ENCODE measurements at places on chromosomes 12 and 14. TPM values are rescaled to one million over a fixed set of nuclear protein-coding genes. Genes with fewer than 3 reads are reported as not detected.

TEX52 gene
- not detected for polyA plus RNA-seq

FOXN4 gene
- not detected for polyA plus RNA-seq

RPGRIP1 gene
- polyA plus RNA-seq: not detected

NANOG gene
- polyA plus RNA-seq: not detected

CPNE6 gene
- polyA plus RNA-seq: not detected

PRH2 gene
- polyA plus RNA-seq: not detected

CCDC196 gene
- not detected for polyA plus RNA-seq

RHOJ gene
- polyA plus RNA-seq: not detected

DBX2 gene
- not detected for polyA plus RNA-seq

DNA sequence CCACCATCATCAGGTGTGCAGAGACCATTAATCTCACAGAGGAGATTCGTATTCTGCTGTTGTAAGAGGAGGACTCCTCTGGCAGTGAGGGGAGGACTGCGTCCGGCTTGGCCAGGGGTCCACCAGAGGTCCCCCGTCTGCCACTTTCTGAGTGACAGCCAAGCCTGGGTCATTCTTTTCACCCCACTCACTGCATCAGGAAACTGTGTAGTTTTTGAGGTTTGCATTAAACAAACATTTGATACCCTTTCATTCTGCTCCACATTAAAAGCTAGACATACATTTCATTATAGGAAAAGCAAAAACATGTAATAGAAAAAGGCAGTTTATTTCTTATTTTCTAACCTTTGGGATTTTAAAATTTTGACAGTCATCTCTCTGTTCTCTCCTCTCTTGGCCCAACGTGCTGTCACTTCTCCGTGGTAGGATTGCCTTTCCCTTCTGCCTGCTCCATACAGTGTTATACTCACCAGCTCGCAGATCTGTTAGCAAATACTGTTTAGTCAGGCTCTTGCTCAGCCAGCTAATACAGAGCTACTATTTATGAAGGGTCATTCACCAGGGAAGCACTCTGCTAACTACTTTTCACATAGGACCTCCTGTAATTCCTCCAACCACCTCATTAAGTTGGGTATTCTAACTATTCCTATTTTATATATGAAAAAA lies 99.3 kb downstream of the PELI2 start:
- no peak for DNase-seq

GRCh38 chr14:24690492-24690891 lies 56.5 kb upstream of the GZMB start:
- DNase-seq: no peak

DNA sequence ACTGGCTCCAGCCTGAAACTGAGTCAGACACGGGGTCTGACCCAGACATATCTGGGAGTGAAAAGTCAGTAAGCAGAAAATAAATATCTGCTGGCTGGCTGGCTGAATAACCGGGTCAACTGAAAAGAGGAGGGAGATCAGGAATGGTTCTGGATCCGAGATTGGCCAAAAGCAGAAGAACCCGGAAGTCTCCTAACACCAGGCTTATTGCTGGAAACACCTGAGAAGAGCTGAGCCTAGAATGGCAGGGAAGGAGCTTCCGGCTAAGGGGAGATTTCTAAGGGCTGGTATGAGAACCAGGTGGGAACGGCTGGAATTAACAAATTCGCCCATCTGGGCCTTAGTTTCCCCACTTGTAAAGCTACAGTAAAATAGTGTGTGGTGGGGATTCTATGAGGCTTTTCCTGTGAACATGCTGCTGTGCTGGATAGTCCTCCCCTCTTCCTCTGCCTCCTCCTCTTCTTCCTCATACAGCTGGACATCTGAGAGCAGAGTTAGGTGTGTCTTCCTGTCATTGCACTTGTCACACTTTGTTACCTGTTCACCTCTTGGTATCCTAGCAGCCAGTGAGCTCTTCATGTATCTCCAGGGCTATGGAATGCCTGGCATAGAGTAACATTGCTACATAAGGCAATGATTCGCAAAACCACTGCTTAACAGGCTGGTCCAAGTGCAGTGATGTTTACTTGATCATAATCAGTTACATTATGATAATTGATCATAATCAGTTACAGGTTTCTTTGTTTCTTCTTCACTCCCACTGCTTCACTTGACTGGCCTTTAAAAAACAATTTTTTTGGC lies 2.0 kb upstream of the SHMT2 start:
- DNase-seq: no peak

GRCh38 chr12:18296201-18296908 lies 35.0 kb downstream of the PIK3C2G start:
- DNase-seq: no peak

- no peak for DNase-seq
Measured at GRCh38 chr12:51883295-51883694, 4.6 kb upstream of the ANKRD33 start.

GRCh38 chr12:121530600-121531355 lies 50.0 kb downstream of the KDM2B start:
- DNase-seq: peak; percentile 63

DNA sequence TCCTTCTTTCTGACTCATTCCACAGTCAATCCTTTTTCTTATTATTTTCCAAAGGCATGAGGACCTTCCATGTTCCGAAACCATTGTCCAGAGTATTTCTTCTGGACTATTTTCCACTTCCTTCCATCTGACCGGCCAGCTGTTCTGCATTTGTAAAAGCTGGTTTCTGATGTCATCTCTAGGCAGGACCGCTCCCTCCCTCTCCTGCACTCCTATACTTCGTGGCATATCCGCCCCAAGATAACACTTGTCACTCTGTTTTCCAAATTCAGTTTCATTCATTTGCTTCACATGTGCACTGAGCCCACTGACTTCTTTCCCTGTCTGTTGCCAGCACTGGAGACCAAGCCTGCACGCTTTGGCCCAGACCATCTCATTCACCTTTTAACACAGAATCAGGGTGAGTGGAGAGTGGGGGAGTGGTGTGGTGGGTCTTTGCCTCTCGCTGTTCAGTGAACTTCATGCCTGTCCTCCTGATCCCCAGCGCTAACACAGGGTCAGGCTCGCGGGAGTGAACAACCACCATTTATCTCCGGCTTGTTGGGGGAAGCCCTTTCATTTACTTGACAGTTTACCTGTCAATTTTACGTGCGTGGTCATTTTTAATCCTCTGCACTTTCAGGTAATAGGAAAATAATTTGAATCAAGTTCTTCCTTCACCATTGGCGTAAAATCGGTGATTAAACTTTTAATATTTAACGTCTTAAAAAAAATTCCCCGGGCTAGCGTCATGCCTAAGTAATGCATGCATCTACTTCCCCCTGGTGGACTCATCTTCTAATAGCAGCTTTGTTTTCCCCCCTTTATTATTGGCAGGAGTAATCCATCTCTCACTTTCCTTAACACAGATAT lies 52.5 kb downstream of the C12orf75 start:
- peak; percentile 49 for DNase-seq

DNA sequence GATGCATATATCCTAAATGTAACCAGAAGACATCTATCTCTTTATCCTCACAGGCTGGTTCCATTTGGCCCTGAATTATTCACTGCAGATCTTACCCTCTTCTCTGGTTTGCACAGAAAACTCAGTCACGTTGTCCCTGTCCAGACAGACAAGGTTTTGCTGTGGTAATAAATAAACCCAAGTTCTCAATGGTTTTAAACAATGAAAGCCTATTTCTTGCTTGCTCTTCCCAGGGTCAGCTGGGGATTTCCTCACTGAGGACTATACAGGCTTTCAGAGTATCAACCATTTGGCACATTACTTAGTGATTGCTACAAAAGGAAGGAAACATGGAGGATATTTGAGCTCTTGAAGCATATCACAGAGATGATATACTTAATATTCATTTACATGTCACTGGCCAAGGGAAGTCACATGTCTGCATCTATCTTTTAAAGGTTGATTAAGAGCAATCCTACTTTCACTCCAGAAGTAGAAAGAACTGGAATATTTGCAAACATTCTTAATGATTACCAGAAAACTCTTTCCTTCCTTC lies 24.4 kb upstream of the E2F7 start:
- no peak for DNase-seq

DNA sequence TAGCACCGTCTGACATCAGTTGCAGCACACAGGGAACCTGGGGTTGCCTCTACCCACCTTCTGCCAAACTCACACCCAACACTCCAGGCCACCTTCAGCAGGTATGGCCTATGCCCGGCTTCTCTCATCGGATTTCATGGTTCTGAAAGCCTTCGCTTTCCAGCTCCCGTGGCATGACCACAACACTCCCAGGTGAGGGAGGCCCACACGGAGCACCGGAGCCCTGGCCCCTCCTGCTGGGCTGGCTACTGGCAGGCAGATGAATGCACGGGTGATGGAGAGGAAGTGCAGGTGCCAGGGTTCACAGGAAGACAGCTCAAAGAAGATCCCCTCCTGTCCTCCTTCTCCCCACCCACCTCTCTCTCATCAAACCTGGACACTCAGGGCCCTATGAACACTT lies 37.2 kb downstream of the CACNA2D4 start:
- no peak for DNase-seq

- DNase-seq: no peak
Measured at GRCh38 chr12:119500209-119500608, 93.4 kb upstream of the TMEM233 start.

- no peak for DNase-seq
Measured at GRCh38 chr12:82818271-82819035, 131.7 kb downstream of the TMTC2 start.

GRCh38 chr14:31939934-31940333 lies 137.2 kb upstream of the ARHGAP5 start:
- DNase-seq: no peak

- no peak for DNase-seq
Measured at GRCh38 chr14:30053103-30053502, 125.5 kb upstream of the PRKD1 start.

- no peak for DNase-seq
Measured at GRCh38 chr12:72281126-72281525, 9.0 kb downstream of the TRHDE start.

DNA sequence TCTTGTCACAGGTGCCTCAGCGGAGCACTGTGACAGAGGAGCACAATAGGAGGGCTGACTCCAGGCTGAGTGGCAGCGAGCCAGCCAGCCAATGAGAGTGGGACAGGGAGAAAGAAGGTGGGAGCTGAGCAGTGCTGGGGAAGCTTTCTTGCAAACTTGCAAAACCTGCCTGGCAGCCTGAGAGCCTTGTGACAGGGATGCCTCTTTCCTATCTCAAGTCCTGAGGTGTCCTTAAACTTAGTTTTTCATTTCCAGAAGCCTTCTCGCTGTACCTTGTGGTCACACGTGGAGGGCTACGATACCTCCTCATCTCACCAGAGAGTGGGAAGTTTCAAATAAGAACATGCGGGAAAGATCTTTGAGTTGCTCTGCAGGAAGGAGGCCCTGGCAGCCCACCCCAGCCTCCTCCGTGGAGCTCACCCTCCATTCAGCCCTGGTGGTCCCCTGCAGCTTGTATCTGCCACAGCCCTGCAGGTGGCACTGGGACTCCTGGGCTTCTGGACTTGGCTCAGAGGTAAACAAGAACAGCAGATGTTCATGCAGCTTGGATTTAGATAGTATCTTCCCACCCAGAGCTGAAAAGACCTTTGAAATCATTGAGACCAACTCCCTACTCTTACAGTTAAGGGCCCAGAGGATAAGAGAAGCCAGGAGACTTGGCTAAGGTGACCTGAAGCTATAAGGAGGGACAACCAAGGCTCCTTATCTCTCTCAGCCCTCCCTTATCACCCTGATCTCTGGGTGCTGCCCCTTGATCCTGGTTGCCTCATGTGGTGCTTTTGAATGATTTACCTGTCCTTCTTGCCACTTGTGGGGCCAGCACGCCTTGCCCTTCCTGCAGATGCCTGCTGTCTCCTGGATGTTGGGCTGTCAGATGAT lies 153.5 kb upstream of the MAX start:
- no peak for DNase-seq

- no peak for DNase-seq
Measured at GRCh38 chr14:94654071-94654861, 42.1 kb downstream of the SERPINA3 start.

GRCh38 chr12:81206429-81206828 lies 128.6 kb downstream of the ACSS3 start:
- no peak for DNase-seq

DNA sequence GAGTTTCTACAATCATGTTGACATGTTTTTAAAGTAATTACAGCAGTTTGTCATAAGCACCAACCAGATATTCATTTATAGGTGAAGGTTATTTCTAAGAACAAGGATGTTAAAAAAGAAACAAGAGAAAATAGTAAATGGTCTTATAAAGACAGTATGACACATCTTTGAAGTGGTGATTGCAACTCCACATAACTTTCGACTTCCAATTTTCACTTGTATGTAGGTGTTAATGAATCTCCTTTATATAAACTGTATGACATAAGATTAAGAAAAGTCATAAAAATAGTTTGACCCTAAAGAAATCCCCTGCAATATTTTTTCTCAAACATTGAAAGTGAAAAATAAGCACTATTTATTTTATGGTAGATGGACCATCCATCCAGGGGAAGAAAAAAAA lies 144.8 kb upstream of the PTPRQ start:
- DNase-seq: no peak

DNA sequence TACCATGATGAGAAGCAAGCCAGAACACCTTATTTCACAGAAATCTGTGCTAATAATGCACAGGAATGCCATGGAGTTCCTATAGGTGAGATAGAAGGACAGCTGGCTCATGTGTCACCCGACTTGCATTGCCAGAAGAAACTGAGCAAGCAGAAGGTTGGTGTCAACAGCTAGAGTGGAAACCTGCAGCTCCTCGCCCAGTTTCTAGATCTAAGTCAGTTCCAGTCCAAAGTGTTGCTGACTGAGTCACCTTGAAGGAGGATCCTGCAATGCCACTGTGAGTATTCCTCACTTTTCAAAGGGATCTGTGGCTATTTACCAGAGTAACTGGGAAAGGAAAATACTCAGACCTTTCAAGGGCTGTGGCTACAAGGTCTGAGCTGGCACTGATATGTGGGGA lies 17.1 kb downstream of the CDKL1 start:
- DNase-seq: no peak

DNA sequence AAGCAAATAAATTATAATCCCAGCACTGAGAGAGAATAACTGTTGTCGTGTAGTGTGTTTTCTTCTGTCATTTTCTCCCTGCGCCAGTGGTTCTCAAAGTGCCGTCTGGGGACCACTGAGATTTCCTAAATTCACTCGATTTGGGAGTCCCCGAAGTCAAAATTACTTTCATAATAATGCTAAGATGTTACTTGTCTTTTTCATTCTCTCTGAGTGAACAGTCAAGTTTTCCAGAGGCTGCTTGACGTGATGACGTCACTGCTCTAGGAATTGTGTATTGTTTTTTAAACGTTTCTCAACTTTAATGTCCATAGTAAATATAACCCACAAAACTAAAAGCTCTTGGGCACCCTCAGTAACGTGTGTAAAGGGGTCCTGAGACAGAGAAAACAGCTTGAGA lies 796 bp upstream of the POP5 start:
- DNase-seq: no peak

- no peak for DNase-seq
Measured at GRCh38 chr14:30142216-30142615, 214.6 kb upstream of the PRKD1 start.

DNA sequence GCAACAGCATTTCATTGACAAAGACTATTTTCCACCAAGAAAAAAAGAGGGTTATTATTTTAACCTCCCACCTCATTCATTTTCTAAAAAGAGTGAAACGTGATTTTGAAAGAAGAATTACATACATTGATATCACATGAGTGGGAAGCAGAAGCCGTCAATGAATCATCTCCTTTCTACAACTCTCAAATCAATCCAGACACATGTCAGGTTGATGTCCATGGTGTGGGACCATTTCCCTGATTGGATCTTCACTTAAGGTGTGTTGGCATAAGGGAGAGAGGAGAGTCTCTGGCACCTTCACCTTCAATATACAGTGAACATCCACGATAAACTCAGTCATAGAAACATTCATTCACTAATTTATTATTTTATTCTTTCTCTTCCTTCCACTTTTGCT lies 1095.1 kb downstream of the BCL11B start:
- DNase-seq: no peak
